ENCODE measurements at places on chromosomes 1 and 21.

DNA sequence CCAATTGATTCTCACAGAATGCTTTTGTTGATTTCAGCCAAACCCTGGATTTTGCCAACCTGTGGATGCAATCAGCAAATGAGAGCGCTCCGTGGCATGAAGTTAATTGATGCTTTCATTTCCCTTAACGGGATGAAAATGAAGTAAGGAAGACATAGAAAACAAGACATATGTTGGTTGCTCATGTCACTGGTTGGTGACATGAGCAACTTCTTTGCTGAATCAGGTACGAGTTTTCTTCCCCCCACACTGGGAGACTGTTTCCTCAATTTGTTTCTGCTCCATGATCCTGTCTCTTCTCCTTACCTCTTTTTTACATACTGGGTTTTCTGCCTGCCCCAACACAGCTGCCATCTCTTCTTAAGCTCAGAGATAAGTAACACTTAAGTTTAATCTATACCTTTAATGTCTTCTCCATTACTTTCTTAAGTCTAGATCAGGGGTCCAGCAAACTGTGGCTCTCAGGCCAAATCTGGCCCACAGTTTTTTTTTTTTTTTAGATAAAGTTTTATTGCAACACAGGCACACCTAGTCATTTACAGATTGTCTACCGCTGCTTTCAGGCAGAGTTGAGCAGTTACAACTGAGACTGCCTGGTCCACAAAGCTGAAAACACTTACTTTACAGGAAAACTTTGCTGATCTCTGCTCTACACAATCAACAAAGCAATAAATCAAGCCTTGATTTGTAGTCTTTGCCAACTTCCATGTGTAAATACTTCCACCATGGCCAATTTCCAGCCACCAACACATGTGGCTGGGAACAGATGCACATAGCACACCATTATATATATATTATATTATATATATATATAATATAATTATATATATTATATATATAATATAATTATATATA lies 13.3 kb downstream of the GPR157 start:
- DNase-seq: no peak

GRCh38 chr1:146012703-146013558 lies 8.6 kb downstream of the HJV start:
- peak; percentile 46 for DNase-seq

DNA sequence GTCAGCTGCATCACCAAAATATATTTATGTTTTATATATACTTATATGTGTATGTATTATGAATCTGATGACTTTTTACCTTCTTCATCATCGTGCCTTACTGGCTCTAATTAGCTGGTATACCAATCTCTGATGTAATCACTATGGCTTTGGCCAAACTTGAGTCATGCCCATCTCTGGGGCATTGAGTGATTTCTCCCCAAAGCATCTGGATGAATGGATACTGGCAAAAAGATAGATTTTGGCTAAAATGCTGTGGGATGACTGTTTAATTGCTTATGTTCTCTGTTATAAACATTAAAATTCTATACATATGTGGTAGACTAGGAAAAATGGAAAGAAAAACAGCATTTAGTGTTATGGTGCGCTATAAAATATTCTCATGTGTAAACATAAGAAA lies 19.6 kb downstream of the CDKN2C start:
- no peak for DNase-seq

DNA sequence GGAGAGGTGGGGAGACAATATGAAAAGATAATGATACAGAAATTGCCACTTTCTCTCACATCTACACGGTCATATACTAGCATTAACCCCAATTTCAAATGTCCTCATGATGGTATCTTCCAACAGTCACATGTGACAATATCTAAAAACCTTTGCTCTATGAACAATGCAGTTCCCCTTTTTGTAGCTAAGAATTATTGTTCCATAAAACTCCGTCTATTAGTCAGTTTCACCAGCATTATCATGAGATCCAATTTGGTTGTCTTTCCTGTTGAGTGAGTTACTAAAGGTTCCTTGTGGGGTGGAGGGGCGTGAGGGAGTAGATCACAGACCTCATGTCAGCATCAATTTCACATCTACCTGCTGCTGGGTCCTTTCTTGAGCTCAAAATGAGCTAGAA lies 1.7 kb downstream of the TIAM1 start:
- DNase-seq: no peak

GRCh38 chr1:34597877-34598514 lies 156.9 kb upstream of the GJB5 start:
- DNase-seq: peak; percentile 69

GRCh38 chr1:121538943-121539575 lies 354.3 kb downstream of the SRGAP2C start:
- no peak for DNase-seq

- peak; percentile 54 for DNase-seq
Measured at GRCh38 chr1:101309334-101310311, 72.8 kb downstream of the S1PR1 start.

- no peak for DNase-seq
Measured at GRCh38 chr1:168387781-168388760, 107.4 kb downstream of the TBX19 start.

Measured in thyroid gland (tissue), 4 donors.